Omental fat pad (tissue), 4 donors: ENCODE measurements at places on chromosomes 2 and 18. TPM values are rescaled to one million over a fixed set of nuclear protein-coding genes. Genes with fewer than 3 reads are reported as not detected.

MOB4 gene
- 27.3 TPM for total RNA-seq

GPR17 gene
- total RNA-seq: not detected

L3MBTL4 gene
- total RNA-seq: 8.2 TPM

PID1 gene
- 20.7 TPM for total RNA-seq

ACSL3 gene
- total RNA-seq: 66.7 TPM

IL36RN gene
- not detected for total RNA-seq

UBR3 gene
- total RNA-seq: 60.8 TPM

DOK6 gene
- total RNA-seq: 0.96 TPM

HOXD4 gene
- 1.3 TPM for total RNA-seq

NCK2 gene
- 43.7 TPM for total RNA-seq

GRCh38 chr2:160406591-160407392, 86.8 kb downstream of the RBMS1 start:
- no peak for DNase-seq

DNA sequence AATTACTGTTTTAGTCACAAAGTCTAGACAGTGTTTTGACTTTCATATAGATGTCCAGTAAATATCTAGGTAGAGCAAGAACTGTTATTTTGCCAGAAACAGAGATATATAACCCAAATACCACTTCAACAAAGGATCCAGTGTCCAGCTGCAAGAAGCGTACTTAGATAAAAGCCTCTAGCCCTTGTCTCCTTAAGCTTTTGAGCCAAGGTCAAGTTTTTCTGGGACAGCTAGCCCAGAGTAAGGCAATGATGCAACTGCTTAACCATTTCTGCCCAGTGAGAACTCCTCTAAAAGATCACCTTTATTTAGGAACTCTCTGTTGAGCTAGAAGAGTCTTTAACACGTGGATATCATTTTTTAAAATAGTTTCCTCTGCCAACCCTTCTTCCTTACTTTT, 1424.9 kb upstream of the NXPH2 start:
- no peak for DNase-seq

DNA sequence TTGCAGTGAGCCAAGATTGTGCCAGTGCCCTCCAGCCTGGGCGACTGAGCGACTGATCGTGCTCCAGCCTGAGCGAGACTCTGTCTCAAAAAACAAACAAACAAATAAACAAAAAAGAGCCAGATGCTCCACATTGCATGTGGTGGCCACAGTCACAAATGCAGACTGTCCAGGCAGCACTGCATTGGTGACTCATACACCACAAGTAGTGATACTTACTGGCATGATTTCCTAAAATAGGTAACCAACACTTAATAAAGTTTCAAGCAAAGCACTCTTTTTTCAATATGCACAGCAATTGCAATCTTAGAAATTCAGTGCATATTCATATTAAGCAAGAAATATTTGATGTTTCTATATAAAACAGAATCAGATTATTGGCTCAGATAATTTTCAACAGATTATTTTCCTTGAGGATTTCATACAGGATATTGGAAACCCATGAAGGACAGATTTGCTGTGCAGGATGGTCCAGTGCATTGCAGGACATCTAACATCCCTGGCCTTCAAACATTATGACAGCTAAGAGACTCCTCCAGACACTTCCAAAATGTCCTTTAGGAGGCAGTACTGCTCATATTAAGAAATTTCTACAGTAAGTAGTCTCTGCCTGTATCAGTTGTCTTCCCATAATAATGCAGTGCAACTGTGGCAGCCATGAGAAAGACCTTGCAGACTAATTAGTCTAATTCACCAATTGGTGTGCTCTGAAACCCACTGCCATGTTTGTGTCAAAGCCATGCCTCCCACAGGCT, 10.5 kb upstream of the SLC1A4 start:
- DNase-seq: no peak

GRCh38 chr2:16256601-16257321, 316.4 kb downstream of the MYCN start:
- no peak for DNase-seq

DNA sequence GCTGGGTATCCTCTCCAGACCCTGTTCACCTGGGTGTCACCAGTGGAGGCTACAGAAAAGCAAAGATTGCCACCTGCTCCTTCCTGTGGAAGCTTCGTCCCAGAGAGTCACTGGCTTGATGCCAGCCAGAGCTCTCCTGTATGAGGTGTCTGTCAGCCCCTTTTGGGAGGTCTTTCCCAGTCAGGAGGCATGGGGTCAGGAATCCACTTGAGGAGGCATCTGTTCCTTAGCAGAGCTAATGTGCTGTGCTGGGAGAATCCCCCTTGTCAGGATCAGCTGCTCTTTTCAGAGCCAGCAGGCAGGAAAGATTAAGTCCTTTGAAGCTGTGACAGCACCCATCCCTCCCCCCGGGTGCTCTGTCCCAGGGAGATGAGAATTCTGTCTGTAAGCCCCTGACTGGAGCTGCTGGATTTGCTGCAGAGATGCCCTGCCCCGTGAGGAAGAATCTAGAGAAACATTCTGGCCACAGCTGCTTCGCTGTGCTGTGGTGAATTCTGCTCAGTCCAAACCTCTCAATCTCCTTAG, 121.8 kb downstream of the GPR39 start:
- DNase-seq: no peak

DNA sequence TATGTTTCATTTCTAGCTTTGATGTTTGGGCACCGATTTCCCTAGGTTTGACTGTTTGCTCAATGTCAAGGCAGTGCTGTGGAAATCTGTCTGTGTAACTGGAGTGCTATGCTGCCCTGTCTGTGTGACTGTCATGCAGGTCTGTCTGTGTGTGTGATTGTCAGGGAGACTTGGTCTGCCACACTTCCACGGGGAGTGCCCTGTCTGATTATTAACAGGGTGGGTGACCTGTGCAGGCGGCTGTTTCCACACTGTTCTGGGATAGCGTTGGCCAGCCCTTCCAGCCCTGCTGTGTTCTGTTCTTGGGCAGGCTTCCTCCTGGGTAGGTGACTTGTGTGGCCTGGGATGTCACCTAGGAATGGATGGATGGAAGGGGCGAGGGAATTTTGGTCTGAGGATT, 85.3 kb downstream of the FHOD3 start:
- no peak for DNase-seq

- DNase-seq: no peak
Observed at GRCh38 chr2:230140667-230141066, 71.9 kb upstream of the SLC16A14 start.

GRCh38 chr18:29779096-29779495, 1263.4 kb downstream of the DSC3 start:
- no peak for DNase-seq

GRCh38 chr2:15609341-15610042, 17.8 kb downstream of the DDX1 start:
- DNase-seq: no peak

DNA sequence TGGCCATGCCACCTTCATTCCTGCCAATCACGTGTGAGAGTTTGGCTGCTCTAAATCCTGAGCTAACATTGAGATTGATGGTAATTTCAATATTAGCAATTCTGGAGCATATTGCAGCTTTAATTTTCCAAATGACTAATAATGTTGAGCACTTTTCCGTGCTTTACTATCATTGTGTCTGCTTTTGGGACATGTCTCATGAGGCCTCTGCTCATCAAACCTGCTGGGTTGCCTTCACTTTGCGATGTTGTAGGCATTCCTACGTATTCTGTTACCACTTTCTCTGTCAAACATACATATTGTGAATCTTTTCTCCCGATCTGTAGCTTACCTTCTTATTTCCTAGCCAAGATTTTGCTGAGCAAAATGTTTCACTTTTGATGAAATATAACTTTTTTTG, 466.6 kb downstream of the GALR1 start:
- DNase-seq: no peak

GRCh38 chr2:174546519-174547506, 50.8 kb downstream of the WIPF1 start:
- no peak for DNase-seq

- no peak for DNase-seq
Observed at GRCh38 chr2:154813636-154814035, 115.1 kb downstream of the KCNJ3 start.

GRCh38 chr2:220703279-220703678, 868.8 kb downstream of the EPHA4 start:
- no peak for DNase-seq

DNA sequence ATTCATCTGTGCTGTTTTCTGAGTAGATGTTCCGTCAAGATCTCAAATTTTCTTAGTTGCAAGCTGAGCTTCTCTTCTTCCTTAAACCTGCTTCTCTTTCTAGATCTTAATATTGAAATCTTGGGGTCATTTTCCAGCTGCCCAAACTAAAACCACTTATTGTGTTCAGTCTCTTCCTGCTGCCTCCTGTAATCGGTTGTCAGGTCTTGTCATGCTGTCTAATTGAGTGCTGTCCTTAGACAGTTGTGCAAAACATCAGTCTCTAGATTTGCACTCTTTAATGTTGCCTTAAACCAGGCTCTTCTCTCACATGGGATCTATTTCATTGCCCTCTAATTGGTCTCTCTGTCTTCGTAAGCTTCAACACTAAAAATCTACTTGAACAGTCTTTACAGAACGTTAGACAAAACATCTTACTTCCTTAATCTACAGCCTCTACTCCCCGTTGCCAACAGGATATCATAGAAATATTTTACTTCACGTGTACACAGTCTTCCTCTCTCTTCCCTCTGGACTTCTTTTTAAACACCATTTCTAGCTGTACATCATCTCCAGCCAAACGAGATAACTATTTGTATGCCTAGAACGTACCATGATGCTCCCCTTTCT, 34.9 kb downstream of the GPD2 start:
- DNase-seq: no peak

DNA sequence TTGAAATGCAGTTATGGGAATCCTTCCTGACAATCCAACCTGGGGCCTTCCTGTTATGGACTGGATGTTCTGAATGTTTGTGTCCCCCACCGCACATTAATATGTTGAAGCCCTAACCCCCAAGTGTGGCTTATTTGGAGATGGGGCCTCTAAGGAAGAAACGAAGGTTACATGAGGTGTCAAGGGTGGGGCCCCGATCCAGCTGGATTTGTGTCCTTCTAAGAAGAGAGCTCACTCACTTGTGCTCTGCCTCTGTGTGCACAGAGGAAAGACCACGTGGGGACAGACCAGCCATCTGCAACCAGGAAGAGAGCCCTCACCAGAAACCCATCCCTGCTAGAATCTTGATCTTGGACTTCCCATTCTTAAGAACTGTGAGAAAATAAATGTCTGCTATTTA, 44.4 kb downstream of the MAP3K19 start:
- DNase-seq: no peak

DNA sequence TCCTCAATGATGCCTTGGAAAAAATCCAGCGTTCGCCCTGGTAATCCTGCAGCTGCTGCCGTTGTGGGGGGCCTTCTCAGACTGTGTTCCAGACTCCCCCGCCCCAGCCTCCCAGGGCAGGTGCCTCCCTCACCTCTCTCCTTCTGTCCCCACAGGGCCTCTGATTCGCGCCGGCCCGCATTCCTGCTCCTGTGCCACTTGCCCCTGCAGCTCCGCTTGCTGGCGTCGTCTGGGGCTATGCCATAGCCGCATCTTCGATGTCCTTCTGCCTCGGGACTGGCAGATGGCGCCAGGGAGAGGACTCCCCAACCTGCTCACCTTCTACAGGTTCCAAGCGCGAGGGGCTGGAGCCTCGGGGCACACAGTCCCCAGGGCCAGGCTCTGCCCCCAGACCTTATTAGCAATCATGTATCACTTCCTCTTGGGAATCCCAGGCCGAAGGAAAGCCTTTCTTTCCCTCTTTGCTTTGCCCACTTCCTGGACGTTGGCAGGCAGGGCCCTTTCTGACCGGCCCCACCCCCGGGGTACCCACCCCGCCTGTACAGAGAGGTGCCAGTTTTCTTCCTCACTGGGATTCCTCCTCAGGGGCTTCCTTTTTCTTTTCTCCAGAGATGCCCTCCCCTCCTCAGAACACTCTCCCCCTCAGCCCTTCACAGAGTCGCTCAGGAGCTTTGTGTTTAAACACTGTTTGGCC, 4.4 kb downstream of the SPATA3 start:
- DNase-seq: no peak
